ENCODE measurements at places on chromosomes 16 and 17.

DNA sequence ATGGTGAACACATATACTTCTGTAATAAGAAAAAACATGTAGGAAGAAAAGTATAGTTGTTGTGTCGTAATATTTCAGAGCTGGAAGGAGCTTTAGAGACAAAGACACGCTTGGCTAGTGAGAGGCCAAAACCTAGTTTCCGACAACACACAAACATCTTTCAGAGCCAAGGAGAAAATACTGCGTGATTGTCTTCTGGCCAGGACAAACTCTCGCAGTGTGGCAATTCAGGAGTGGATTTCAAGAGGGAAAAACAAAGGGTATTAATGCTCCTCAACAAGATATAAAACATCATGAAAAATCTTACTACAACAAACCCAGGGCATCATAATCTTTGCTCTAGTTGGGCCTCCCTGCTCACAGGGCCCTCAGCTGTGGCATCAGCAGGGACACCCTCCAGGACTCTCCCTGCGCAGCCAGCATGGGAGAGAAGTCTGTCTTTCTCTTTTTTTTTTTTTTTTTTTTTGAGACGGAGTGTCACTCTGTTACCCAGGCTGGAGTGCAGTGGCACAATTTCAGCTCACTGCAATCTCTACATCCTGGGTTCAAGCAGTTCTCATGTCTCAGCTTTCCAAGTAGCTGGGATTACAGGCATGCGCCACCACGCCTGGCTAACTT is 66.4 kb downstream of the CYB5B start:
- DNase-seq: peak; percentile 5

DNA sequence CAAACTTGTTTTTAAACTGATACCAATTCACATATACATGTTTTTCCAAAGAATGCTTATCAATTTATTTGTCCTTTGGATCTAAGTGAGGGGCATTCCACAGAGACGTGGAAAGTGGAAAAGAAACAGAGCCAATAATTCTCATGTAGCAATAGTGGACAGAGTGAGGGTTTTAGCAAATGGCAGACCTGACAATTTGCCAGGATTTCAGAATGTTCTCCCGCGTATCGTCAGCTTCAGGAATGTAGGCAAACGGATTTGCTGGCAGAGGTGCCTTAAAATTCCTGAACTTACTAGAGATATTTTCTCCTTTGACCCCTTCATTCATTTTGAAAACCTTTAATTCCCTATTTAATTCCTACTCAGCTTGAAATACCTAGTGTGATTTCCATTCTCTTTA is 193.4 kb upstream of the CPHXL start:
- no peak for DNase-seq

GRCh38 chr17:4724650-4725049 is 6.6 kb upstream of the MED11 start:
- DNase-seq: no peak

GRCh38 chr16:59988591-59988990 is 1254.5 kb upstream of the GOT2 start:
- DNase-seq: no peak

- no peak for DNase-seq
These were observed 74.9 kb upstream of the BCAR1 start for GRCh38 chr16:75326333-75326732.

DNA sequence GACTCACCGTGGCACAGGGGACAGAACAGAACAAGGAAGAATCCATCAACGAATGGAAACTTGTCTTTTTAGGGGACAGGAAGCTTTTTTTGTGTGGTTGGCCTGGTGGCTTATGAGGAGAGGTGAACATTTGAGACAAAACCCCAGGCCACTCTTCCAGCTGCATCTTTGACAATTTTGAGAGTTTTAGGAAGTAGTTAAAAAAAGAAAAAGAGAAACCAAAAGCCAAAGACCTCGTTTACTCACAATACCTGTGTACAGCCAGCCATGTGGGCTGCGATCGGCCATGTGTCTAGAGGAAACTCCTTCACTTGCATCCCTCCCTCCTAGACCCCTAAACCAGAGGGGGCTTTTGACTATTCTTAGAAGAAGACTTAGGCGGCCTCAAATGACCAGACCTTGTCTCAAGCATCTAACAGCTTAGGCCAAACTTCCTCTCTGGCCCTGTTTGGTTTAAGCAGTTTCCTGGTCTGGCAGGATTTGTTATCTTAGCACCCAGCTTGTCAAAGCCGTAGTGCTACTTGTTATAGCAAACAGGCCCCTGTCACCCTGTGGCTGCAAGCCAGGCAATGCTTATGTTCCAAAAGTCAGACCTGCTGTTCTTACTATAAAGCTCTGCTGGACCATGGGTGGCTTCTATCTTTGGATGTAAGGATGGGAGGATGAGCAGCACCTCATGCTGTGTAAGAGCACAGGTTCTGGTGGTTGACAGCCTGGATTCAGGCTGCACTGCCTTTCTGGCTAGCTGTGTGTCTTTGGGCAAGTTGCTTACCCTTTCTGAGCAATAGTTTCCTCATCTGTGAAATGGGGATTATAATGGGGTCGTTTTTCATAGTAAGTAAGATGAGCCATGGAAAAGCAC is 17.7 kb downstream of the KSR1 start:
- DNase-seq: peak; percentile 71

DNA sequence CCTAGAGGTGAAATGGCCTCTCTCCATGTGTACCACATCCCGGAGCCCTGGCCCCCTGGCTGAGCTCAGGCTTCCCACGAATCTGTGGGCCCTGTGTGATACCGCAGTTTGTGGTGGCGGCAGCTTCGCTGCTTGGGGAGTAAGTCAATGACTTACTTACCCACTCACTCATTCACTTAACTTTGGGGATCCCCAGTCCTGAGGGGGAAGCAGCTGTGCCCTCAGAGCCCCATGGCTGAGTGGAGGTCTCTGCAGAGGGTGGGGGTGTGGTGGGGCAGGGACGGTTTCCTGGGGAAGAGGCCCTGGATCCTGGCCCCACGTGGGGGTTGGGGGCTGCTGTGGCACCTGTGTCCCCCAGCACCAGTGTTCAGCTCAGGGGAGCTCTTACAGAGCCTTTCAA is 13.2 kb downstream of the KCNJ12 start:
- no peak for DNase-seq

- no peak for DNase-seq
These were observed 68.2 kb downstream of the RNF213 start for GRCh38 chr17:80328634-80329380.

DNA sequence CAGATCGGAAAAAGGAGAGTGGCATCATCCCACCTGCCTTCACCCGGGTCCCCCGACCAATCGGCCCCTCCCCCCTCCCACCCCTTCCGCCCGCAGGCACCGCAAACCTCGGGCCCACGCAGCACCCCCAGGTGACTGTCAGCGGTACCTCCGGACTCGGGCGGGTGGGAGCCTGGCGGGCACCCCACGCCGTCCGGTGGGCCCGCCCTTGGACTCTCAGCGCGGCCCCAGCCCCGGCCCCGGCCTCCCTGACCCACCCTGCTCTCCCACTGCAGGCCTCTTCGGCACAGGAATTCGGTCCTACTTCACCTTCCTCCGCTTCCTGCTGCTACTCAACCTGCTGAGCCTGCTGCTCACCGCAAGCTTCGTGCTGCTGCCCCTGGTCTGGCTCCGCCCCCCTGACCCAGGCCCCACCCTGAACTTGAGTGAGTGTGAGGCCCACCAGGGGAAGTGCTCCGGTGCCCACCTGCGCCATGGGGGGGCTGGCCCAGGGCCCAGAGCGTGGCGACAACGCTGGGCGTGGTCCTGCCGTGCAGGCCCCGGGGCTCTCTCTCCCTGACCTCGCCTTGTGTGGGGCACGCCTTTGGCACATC is 1.6 kb downstream of the TMC8 start:
- DNase-seq: no peak

All from posterior vena cava (tissue), 2 donors.